ENCODE measurements at places on chromosomes 13 and 19.

- DNase-seq: no peak
These were observed 93.7 kb downstream of the FRY start for GRCh38 chr13:32125221-32125689.

DNA sequence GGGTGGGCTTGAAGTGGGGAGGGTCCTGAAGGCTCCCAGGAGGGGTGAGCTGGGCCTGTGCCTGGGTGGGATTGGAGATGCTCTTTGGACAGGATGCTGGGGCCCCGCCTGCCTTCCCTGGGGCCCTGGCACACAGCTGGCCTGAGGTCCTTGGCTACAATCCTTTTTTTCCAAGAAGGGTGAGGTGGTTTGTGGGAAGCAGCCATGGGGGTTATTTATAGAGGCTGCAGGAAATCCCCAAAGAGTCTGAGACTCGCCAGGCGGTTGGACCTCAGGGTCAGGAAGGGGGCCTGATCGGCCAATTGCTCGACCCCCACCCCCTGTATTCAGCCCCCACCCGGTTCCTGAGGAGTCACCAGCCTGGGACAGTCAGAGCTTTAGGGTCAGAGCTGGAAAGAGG lies 10.0 kb downstream of the GTPBP3 start:
- DNase-seq: no peak

GRCh38 chr19:30522341-30522740 lies 150.2 kb downstream of the ZNF536 start:
- no peak for DNase-seq

DNA sequence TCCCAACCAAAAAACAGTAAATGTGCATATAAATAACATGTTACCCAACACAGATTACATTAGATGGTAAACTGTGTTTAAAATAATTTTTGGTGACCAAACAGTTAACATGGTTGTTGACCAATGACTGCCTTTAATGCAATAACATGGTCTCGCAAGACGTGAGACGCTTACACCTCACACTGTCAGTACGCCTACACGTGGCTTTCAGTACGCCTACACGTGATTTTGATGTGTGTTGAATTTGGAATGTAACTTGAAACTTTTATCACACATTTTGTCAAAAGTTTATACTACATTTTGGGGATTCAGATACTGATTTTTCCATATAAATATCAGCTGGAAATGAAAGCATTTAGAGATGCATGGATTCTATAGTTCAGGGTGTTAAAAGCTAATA lies 32.0 kb downstream of the SLC7A9 start:
- DNase-seq: no peak

- no peak for DNase-seq
These were observed 23.8 kb upstream of the KLF12 start for GRCh38 chr13:74158028-74158427.
